Left kidney (tissue), 8 donors: ENCODE measurements at places on chromosomes 4 and X.

DNA sequence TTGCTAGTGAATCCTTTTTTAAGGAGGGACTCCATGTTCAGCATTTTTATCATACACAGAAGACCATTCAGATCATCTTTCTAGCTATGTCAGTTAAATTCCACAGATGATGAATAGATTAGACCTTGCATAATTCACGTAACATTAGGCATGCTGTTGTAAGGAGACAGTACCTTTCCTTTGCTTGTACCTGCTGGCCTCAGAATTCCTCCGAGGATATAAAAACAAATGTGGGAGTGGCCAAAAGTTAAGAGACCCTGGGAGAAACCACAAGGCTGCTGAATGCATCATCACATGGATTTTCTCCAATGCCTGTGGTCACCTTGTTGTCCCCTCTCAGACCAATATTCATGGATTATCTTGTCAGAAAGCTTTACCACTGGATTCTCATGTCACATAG lies 201.4 kb downstream of the MAGEB17 start:
- no peak for DNase-seq

GRCh38 chr4:78220283-78220682 lies 163.2 kb downstream of the FRAS1 start:
- no peak for DNase-seq

GRCh38 chr4:146577111-146577510 lies 55.4 kb upstream of the SLC10A7 start:
- DNase-seq = no peak

- DNase-seq = no peak
Measured at GRCh38 chr4:116073051-116073450, 959.6 kb upstream of the NDST4 start.

- no peak for DNase-seq
Measured at GRCh38 chr4:158814636-158815330, 46.0 kb downstream of the FNIP2 start.

GRCh38 chrX:48498374-48498809 lies 10.4 kb upstream of the PORCN start:
- DNase-seq = no peak

DNA sequence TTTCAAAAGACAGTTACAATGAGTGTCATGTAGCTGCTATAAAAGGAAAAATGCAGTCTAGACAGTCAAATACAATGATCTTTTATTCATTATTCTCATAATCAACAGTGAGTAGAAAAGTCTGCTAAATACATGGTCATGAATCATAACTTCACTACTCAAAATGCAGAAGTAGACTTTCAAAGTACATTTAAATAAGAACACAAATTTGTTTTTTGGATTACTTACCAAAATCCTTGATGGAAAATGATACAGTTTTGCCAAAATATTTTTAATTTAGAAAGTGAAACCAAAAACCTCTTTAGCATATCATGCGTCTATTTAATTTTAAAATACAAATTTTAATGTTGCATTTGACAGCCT lies 4.9 kb downstream of the ACSL4 start:
- no peak for DNase-seq

DNA sequence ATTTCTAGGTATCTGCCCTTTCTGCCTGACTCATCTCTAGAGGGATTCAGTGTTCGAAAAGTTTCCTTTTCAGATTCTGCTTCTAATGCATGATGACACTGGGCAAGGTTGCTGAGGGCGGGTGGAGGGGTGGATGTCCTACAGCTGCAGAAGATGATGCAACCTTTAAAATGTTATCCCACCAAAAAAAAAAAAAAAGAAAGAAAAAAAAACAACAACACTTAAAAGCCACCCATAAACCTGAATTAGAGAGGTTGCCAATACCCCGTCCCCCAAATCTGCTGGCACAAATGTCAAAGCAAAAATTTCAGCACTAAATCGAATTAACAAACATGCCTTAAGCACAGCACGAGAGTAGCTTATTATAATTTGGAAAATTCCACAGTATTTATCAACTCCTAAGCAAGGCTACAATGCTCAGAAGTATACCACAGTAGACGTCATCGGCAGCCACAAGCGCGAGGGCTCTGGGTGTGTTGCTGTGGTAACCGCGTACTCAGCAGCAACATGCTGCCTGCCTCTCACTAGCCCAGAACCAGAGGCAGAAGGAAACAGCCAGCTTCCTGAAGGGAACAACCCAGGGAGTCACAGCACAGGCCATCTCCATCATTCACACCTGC lies 167.5 kb upstream of the MAP3K15 start:
- peak; percentile 35 for DNase-seq

- no peak for DNase-seq
Measured at GRCh38 chrX:132576939-132577338, 88.1 kb upstream of the MBNL3 start.

- no peak for DNase-seq
Measured at GRCh38 chr4:107017443-107018343, 18.4 kb downstream of the DKK2 start.
